Stimulated activated CD4-positive, alpha-beta T cell treated with anti-CD3 and anti-CD28 coated beads, Interleukin-12 subunit alpha, Interleukin-12 subunit beta, amount 100 ng/mL, for 4 hours (primary cell): ENCODE measurements at places on chromosomes 11 and 22.

- no peak for DNase-seq
Observed at GRCh38 chr22:32987081-32987631, 71.0 kb downstream of the SYN3 start.

DNA sequence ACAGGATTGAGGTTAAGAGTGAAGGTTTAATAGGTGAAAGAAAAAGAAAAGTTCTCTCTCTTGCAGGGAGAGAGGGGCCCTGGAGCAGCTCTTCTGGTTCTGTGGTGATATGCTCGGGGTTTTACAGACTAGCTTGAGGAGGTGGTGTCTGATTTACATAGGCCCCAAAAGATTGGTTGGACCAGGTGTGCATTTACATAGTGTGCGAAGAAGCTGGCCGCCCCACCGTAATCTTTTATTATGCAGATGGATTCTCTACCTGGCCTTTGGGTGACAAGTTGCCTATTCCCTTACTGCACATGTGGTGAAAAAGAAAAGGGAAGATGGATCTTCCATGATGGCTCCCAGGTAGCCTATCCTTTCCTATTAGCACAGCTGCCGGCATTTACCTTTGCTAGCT is 219.9 kb upstream of the GRIA4 start:
- no peak for DNase-seq

DNA sequence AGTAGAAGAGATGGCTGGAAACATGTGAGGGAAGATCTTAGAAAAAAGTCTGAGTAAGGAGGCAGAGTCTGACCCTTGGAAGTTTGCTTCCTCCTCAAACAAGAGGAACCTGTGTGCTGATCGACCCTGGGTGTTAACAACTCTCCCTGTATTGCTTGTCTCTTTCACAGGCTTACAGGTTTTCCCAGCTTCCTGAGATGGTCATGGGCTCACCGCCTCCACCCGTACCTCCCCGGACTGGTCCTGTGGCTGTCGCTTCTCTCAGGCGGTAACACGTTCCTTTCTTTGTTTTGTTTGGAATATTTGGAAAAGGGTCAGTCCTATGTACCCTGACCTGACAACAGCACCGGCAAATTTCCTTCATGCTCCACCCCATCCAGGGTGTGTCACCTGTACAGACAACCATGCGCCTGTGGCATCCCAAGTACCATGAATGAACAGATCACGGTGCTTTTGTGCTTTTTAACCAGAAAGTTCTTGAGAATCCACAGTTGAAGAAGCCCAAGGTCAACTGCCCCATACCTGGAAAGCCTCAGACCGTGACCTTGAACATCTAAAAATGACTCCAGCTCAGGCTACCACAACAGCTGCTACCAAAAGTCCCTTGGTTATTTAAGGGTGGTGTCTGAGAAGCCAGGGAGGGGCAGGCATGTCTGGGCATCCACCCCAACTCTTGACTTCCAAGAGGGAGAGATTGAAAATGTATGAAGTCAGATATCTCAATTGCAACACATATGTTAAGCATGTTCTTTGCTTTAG is 44.6 kb downstream of the C11orf91 start:
- DNase-seq, result no peak

- DNase-seq, result no peak
Observed at GRCh38 chr11:72652873-72653630, 21.2 kb downstream of the PDE2A start.

DNA sequence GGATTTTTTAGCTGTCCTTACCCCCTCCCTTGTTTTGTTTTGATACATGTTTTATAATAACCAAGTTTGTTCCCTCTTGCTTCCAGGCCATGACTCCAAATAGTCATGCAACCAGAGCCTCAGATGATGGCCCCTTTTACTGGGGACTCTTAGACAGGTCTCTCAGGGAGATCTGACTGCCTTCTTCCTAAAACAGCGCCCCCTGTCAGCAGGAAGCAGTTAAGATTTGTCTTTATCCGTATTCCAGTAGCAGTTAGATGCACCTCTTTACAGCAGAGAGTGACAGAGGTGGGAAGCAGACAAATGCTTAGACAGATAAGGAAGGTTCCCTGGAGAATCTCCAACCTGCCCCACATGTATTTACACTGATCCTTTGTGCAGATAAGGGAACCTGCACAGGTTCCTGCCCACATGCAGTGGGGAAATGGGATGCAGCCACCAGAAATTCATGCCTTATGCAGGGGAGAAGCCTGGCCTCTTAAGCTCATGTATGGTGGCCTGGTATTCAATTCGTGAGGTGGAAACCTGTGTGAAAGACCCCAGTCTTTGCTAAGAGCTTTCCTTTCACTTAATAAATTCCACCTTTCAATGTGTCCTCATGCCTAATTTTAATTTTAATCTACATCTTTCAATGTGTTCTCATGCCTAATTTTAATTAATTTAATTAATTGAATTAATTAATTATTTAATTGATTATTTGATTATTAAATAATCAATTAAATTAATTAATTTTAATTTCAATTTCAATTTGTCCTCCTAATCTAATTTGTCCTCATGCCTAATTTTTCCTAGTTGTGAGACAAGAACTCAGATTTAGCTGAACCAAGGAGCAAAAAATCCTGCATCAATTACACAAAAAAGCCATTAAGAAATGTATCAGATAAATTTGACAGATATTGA is 11.5 kb upstream of the GLYAT start:
- DNase-seq, result no peak

DNA sequence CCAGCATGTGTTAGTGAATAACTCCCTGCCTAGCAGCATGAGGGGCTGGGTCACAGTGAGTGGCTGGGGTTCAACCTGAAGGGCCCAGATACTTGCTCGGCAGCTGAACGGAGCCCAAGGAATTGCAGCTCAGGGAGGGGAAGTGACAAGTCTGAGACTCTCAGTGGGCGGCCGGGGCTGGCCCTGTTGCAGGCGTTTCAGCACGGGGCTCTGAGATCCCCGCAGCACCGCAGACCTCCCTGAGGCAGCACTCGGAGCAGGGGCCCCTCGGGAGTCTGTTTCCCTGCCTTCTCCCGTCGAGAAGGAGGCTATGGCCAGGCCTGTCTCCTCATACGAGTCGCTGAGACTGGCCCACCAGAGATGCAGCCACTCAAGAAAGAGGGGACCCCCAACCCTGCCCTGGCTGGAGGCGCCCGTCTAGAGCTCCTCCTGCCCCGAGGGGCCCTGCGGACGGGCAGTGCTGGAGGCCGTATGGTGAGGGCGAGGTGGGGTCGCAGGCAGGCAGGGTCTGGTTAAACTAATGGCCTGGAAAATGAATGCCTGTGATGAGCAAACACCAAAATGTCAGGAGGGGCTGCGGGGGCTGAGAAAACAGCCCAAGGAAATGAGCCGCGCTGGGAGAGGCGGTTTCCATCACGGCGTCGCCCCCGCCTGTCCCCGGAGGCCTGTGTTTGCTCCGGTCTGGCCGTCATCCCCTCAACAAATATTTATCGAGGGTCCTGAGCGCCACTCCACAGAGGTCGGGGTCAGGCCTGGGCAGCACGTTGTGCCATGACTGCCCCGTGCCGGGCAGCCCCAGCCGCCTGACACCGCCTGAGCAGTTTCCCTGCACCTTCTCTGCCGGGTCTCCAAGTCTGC is 9.3 kb downstream of the TSSC4 start:
- no peak for DNase-seq

- no peak for DNase-seq
Observed at GRCh38 chr11:113591117-113591516, 115.0 kb downstream of the TMPRSS5 start.

DNA sequence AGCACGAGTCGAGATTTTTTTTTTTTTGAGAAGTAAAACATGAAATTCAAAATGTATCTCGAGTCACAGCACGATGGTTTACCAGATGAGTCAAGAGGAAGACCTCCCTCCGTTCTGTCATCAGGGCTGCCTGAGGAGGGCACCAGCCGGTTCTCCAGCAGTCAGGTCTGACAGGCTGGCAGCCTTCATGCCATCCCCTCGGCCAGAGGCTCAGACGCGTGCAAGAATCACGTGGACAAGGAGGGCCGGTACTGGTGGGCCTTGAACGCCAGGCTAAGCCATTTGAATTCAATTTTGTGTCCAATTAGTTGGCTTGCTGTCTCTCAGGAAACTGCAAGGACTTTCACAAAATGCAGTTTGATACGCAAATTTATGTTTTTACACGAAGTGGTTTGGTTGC is 1412.2 kb downstream of the BRD1 start:
- DNase-seq, result no peak

- DNase-seq, result no peak
Observed at GRCh38 chr11:77093987-77094840, 8.4 kb upstream of the OMP start.

GRCh38 chr11:119172513-119172912 is 4.0 kb downstream of the NLRX1 start:
- DNase-seq, result no peak

DNA sequence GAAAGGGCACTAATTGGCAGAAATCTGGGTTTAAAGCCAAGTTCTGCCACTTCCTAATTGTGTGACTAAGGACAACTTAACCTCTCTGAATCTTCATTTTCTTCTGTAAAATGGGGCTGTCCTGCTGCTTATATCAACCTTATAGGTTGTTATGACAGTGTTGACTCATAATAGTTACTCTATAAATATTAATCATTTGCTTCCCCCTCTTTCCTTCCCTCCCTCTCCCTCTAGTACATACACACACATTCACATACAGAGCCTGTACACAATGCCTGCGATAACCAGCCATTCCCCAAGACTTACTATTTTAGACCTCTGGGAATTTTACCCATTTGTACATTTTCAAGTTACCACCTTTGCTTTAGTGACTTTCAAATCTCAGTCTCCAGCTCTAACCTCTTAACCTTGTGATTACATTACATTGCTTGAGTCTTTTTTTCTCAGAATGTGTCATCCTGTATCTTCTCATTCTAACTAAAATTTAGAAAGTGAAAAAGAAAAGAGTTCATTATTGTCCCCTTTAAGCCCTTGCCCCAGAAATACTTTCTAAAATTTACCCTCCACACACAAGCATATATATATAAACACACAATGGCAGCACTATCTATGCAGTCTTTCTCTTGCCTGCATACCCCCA is 31.9 kb downstream of the GDPD4 start:
- no peak for DNase-seq

DNA sequence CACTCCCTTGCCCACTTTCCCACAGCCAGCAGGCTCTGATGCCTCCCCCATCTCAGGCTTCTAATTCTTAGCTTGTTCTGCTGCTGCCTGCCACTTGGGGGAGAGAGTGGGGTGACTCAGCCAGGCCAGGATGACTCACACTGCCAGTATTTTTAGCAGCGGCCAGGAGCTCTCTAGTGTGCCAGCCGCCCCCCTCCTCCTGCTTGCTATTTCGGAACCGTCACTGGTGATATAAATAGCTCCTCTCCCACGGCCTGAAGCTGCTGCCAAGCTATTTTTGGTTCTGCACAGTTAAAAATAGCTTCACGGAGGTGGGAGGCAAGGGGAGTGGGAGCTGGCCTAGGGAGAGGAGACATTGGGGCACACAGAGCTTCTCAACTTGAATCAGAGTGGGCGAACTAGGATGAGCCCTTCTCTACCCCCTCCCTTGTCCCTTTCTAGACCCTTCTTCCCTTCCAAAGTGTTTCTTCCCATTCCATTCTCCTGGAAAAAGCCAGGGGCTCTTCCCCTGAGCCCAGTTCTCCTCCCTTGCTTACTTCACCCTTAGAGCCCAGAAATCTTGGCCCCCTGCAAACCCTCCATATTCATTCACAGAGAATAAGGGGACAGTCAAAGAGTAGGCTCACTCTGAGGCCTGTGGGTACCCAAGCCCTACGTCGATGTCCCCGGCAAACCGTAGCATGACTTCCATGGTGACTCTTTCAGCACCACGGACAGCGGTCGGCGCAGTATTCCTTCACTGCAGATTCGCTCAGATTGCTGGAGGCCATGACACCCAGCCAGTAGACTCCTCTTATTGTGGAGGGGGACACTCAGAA is 2.5 kb upstream of the NPAS4 start:
- DNase-seq, result peak; percentile 59

DNA sequence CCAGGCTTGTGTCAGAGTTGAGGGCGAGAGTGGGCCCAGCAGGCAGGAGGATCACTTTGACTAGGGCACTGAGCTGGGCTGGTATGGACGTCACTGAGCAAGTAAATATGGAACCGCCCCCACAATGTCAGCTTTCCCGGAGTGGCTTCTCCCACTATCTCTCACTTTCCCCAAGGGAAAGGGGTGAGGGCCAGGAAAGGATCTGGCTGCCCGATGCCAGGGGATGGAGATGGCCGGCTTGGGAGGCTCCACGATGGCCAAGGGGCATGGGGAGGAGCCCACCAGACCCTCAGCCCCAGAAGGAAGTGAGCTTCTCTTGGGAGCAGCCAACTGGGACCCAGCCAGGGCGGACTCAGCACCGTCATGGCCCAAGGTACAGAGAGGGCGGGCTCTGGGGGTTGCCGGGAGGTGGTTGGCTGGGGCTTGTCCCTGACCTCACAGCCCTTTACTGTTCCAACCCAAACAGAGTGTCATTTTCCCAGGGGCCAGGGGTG is 8.7 kb downstream of the PRDM11 start:
- no peak for DNase-seq

- DNase-seq, result peak; percentile 43
Observed at GRCh38 chr22:46070215-46070802, 80.0 kb upstream of the PPARA start.

DNA sequence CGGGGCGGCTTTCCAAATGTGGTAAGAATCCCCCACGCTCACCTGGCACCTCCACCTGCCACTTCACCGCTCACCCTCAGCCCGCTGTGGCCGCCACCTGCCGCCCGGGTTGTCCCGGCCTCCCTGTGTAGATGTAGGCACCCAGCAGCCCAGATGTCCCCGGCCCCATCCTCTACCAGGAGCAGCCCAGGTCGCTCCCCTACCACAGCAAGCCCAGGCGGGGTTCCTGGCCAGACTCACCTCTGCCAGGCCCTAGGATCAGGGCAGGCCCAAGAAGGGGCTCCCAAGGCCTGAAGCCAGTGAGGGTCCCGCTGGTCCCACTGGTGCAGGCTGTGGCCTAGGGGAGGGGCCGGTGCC is 27.4 kb downstream of the MOB2 start:
- no peak for DNase-seq

DNA sequence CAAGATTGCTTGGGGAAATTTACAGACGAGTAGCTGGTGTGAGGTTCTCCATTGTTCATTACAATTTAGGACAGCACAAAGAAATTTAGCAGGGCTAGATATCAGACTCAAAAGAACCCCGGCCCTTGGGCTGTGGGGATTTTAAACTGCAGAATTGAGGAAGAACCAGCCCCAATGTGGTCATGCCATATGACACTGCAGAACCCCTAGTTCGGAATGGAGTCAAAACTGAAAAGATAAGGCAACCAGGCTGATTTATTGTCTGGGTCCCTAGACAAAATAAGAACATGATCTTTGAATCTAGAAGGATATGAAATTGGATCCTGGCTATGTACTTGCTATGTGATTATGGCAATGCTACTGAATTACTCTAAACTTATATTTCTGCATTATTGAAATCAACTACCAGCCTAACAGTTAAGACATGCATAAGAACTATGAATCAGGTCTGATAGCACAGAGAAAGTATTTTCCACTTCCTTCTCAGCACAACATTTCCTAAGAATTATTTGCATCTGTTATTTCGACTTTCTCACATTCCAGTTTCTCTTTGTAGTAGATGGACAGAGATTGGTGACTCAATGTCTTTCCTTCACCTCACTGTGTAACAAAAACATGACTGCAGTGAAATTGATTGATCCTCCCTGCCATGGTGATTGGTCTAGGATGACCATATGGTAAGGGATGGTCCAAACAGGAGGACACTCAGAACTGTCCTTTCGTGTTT is 13.2 kb downstream of the MMP3 start:
- no peak for DNase-seq

- no peak for DNase-seq
Observed at GRCh38 chr11:64885367-64886286, 7.2 kb upstream of the EHD1 start.
